Stimulated activated CD8-positive, alpha-beta memory T cell treated with anti-CD3 and anti-CD28 coated beads, Interleukin-4, amount 100 ng/mL, for 4 hours (primary cell): ENCODE measurements at places on chromosomes 12 and 14.
A peak's percentile ranks its signal among the peaks of the same experiment; 100 is the strongest.

DNA sequence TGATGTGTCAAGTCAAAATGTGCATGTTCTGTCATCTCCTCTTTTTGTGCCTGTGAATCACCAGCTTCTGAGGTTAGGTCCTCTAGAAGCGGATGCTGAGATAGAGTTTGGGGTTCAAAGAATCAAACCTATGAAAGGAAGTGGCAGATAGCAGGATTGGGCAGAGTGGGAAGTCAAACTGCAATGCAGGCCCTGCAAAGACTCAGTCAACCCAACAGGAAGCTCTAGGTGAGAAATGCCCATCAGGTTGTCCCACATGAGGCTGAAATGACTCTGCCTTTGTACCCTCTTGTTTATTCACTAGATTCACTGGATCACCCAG, 4.5 kb upstream of the MIA2 start:
- DNase-seq, result peak; percentile 19

DNA sequence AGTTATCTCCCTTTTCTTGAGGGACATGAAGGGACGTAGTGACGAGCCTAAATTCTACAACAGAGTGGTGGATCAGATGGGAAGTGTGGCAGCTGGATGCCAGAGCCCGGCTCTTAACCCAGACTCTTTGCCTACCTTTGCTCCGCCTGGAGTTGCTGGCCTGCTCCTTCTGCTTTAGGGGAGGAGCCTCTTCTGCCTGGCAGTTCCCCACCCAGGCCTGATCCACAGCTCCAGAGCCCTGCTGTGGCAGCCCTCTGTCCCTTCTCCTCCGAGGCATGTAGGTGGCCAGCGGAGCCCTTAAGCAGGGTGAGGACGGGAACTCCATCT, 2.3 kb upstream of the PRPH start:
- DNase-seq, result no peak

DNA sequence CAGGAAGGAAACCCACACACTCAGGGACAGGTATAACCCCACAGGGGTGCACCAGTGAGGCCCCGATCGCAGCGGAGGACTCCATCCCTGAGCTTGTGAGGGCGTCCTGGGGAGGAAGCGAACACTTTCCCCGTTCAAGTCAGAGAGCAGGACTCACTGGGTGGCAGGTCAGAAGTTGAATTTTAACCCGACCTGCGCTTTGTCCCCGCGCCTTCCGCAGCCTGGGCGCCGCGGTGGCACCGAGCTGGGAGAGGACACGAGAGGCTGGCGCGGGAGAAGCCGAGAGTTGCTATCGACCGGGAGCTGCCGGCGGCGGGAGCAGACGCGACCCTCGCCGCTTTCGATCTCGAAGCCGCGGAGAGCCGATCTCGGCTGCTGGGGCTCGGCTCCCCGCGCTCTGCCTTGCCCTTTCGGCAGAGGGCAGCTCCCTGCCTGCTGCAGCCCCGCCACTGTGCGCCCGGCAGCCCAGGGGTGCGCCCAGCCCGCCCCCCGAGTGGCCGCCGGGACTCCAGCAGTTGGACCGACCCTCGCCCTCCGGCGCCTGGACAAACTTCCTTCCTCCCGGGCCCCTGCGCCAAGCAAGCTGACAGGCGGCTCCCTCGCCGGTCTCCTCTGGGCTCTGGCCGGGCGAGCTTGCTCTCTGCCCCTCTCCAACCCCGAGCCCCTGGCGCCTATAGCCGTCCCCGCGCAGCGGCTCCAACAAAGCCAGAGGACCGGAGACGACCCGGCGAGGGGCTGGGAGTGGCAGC, 918 bp downstream of the LIN7A start:
- DNase-seq, result no peak

- DNase-seq, result no peak
These were observed 73.2 kb downstream of the SPPL3 start for GRCh38 chr12:120830966-120831365.

DNA sequence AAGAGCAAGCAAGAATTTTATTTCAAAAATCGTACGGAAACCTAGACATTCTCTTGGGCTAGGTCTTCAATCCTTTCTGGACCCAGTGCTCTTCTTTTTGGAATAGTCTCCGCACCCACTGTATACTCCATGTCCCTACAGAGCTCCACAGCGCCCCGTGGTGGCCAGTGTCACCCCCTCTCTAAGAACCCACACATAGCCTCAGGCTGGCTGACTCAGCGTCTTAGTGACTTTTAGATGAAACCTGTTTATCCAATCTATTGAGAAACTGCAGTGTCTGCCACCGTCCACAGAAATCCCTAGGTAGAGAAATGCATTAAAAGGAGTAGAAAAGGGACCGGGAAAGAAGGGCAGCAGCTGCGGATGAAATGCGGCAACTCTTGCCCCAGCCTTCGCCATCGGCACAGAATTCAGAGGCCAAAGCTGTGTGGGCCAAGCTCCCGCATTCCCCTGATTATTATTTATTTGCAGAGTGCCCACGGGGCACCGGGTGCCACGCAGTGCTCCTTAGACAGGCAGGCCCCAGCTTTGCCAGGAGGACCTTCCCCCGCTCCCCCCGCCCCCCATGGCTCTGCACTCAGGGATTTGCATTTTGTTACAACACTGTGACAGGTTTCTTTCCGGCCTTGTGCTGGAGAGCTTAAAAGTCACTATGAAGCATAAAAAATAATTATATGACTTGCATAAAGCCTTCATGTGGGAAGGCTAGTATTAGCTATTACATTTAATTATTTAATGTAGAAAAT, 170.1 kb upstream of the FKBP4 start:
- DNase-seq, result no peak

- no peak for DNase-seq
These were observed 44.7 kb downstream of the ANKRD9 start for GRCh38 chr14:102464846-102465341.

DNA sequence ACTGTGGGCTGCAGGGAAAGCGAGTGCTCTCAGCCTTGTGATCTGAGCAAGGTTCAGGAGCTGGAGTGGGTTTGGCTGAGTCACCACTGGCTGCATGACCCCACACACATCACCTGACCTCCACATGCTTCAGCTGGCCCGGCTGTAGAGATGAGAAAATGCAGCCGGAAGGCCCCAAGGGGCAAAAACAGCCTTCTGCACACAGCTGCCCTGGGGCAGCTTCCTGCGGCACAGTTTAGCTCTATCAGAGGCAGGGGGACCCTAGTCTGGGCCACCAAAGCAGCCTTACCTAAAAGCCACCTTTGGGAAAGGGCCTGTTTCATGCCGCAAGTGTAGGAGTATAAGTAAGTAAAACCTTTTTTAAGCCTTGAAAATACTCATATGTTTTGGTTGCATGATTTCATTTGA, 123.3 kb downstream of the SSPN start:
- no peak for DNase-seq

DNA sequence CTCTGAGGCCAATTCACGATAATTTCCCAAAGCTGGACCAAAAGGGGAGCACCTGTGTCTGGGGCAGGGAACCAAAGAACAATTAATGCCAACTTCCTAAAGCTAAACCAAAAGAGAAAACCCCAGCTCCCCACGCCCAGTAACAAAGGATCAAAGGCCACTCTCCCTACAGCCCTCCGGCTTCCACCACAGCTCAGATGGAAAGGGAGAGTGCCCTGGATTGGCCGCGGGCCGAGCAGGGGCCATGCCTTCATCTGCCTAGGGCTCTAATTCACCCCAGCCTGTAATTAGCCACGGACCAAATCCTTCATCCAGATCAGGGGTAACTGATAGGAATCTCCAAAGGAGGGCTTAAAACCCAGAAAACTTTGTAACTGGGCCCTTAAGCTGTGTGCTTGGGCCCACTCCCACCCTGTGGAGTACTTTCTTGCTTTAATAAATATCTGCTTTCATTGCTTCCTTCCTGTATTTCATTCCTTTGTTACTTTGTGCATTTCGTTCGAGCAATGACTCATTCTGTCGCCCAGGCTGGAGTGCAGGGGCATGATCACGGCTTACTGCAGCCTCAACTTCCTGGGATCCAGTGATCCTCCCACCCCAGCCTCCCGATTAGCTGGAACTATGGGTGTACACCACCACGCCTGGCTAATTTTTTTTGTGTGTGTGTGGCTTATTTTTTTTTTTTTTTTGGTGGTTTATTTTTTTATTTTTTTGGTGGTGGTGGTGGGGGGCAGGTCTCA, 65.5 kb upstream of the PPP4R3A start:
- no peak for DNase-seq

GRCh38 chr12:46159309-46159901, 109.4 kb downstream of the SLC38A1 start:
- no peak for DNase-seq

DNA sequence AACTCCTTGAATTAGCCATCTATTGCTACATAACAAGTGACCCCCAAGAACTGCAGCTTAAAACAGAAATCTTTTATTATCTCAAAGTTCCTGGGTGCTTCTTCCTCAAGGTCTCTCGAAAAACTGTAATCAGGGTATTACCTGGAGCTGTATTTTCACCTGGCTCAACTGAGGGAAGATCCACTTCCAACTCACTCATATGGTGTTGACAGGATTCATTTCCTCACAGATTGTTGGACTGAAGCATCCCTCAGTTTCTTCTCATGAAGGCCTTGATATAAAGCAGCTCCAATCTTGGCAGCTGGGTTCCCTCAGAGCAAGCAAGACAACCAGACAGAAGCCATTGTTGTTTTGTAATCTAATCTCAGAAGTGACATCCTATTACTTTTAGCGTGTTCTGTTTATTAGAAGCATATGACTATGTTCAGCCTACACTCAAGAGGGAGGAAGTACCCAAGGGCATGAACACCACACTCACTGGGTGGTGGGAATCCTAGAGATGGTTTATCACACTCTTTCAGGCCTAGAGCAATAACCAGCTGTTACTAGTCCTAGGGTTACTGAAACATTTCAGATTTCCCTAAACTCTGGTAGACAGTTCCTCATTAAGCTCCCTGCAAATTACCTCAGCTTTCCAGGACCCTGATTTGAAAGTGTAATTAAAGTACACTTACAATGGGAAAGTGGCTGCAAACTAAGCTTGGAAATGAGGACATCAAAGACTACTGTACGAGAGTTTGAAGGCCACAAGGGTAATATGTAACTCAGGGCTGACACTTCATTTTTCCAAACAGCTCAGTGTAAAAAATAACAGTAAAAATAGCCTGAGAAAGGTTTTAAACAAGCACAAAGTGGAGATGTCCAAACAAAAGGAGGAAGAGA, 222.2 kb downstream of the SEC23A start:
- DNase-seq, result no peak

GRCh38 chr14:44620121-44621019, 113.3 kb upstream of the FSCB start:
- DNase-seq, result no peak

GRCh38 chr12:88451205-88451604, 129.1 kb downstream of the KITLG start:
- no peak for DNase-seq

GRCh38 chr12:96503976-96504375, 14.6 kb downstream of the CFAP54 start:
- DNase-seq, result no peak

- DNase-seq, result no peak
These were observed 15.3 kb upstream of the KICS2 start for GRCh38 chr12:64237382-64237781.

GRCh38 chr12:90791445-90791844, 163.5 kb downstream of the CCER1 start:
- DNase-seq, result no peak

DNA sequence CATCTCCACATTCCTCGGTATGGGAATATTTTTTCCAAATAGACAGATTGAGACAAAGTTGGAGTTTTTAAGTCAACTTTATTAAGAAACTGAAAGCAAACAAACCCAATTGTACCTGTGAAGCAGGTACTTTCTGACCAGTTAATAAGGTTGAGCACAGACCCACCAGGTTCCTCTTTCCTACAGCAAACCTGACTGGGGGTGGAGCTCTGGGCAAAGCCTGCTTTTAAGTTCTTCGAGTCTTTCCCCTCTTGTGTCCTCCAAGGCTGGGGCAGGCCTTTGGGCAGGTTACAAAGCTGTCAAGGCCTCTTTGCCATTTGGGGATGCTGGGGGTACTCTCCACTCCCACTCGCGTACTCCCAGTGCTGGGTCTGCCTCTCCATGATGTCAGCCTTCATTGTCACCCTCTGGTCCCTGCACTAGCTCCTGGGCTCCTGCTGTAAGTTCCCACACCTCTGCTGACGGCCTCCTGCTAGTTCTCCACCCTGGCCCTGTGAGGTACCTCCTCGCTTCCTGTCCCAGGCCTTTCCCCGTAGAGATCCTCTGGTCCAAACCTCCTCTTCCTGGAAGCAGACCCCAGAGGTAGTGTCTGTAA, 3.2 kb downstream of the KCNH3 start:
- no peak for DNase-seq

DNA sequence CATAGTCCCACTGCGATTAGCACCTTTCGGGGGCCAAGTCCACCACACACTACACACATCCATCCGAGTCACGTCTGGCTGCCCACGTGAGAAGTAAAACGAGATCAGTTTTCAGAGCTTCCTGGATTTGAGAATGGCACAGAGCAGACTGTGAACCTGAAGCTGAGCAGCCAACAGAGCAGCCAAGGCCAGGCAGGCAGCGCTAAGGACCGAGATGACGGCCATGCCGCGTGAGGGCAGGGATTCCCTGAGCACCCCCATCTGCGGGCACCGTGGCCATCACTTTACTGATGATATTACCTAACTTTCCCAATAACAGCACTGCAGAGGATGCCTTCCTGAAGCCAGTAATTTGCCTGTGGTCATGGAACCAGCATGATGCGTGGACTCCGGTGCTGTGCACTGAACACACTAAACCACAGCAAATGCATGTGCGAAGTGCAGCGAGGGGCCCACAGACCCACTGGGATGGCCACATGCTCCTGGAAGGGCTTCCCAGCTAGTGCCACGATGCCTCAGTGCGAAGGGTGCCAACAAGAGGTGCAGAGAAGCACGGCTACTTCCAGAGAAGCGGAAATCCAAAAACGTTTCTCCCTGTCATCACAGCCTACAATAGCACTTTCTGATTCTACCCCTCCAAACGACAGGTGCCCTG, 56.0 kb downstream of the RNF34 start:
- no peak for DNase-seq

DNA sequence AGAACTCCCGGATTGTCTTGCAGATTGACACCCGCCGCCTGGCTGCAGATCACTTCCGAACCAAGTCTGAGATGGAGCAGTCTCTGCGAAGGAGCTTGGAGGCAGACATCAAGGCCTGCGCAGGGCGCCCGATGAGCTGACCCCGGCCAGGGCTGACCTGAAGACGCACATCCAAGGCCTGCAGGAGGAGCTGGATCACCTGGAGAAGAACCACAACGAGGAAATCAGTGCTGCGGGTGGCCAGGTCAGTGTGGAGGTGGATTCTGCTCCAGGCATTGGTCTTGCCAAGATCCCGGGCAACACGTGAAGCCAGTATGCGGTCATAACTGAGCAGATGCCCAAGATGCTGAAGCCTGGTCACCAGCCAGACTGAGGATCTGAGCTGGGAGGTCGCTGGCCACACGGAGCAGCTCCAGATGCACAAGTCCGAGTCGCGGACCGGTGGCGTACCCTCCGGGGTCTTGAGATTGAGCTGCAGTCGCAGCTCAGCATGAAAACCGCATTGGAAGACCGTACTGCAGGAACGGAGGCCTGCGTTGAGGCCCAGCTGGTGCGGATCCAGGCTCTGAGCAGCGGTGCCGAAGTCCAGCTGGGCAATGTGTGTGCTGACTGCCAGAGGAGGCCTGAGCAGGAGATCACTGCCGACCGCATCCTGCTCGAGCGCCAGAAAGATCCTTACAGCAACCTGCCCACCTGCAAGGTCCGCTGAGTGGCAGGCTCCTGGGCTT, 12.4 kb upstream of the A2M start:
- DNase-seq, result no peak
